Aorta (tissue), 5 donors: ENCODE measurements at places on chromosomes 1 and 21.

- no peaks in the 10 kb centered on the region for H3K36me3 ChIP-seq
- DNase-seq = peak; percentile 77
- no peaks in the 10 kb centered on the region for H3K27me3 ChIP-seq
- no peak overlapping the region for H3K27ac ChIP-seq
- H3K4me3 ChIP-seq = no peak overlapping the region
These were observed 2.3 kb downstream of the PRXL2B start for GRCh38 chr1:2588661-2589430.

DNA sequence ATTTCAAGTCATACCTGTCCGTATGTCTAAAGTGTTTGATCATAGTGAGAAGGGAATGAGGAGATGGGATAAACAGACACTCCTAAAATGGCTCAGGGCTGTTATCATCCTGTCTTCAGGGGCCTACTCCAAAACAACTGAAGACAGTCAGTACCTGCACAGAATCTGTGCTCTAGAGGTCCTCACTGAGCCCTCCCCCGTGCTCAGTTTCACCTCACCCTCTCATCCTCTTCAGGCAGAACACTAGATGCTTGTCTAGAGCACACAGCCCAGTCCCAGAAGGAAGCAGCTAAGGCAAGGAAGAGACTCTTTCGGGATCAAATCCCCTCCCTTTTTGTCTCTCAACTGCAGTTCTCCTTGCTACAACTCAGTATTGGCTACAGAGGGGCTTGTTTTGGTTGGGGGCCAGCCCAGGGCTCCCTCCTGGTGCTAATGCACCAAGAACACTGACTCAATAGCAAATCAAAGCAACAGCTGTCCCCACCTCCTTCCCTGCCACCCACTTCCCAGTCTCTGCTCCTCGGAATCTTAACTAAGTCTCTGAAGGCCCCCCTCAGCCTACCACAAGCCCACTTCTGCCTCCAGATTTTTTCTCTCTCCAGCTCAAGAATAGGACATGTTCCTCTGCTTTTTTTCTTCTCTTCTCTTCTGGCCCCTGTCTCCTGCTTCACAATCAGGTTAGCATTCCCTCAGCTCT is 10.1 kb downstream of the CADM3 start:
- H3K4me1 ChIP-seq = no peaks in the 10 kb centered on the region
- no peak overlapping the region for H3K27ac ChIP-seq
- H3K4me3 ChIP-seq = no peak overlapping the region
- no peaks in the 10 kb centered on the region for H3K27me3 ChIP-seq
- H3K36me3 ChIP-seq = no peaks in the 10 kb centered on the region
- no peak for DNase-seq

- H3K27me3 ChIP-seq = no peaks in the 10 kb centered on the region
- no peaks in the 10 kb centered on the region for H3K36me3 ChIP-seq
- no peak overlapping the region for H3K27ac ChIP-seq
- no peak overlapping the region for H3K4me3 ChIP-seq
- H3K4me1 ChIP-seq = no peaks in the 10 kb centered on the region
These were observed 184.8 kb upstream of the VAMP3 start for GRCh38 chr1:7586031-7586941.

DNA sequence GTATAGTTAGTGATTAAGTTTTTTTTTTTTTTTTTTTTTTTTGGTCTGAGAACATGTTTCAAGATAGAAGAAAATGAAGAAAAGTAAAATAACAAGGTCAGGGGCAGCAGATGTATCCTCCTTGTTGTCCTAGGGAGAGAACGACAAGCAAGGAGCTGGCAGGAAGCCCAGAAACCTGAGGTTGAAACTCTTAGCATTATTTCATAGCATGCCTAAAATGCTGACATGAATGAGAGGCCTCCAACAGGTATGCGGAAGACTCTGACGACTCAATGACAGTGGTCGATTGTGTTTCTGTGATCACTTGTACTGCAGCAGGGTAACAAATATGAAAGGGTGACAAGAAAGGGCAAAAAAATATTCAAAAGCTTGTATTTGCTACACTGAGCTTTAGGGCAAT is 415.9 kb downstream of the PLA2G4A start:
- H3K27ac ChIP-seq = no peak overlapping the region
- H3K4me3 ChIP-seq = no peak overlapping the region
- H3K27me3 ChIP-seq = no peaks in the 10 kb centered on the region

DNA sequence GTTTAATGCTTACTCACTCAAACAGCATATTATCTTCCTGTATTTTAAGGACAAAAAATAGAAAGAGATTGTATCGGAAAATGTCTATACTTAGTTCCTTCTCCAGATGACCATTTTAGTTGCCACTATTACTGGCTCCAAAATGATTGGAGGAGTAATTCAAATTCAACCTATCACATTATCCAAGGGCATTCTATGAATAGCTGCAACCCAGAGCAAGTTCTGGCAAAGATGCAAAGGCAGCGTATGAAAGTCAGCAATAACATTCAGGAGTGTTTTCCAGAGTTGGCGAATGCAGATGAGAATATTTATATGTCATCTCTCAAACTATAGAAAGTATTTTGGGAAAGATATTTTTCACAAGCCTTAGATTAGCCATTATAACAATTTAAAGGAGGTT is 389.8 kb upstream of the ADGRL2 start:
- no peak overlapping the region for H3K27ac ChIP-seq
- no peaks in the 10 kb centered on the region for H3K27me3 ChIP-seq
- DNase-seq = no peak
- H3K4me1 ChIP-seq = peaks cover 1% of the 10 kb centered on the region
- no peaks in the 10 kb centered on the region for H3K36me3 ChIP-seq

DNA sequence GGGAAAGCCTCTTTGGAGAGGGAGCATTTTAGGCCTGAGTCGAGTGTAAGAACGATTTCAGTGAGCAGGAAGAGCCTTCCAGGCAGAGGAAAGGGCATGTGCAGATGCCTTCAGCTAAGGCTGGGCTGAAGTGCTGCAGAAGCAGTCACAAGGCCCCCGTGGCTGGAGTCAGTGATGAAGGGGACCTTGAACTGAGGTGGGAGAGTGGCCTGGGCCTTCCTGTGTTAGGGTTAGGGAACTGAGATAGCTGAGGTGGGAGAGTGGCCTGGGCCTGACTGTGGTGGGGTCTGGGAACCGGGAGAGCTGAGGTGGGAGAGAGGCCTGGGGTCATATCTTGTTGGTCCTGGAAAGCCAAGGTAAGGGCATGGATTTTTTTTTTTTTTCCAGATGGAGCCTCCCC is 50.9 kb upstream of the ETV3 start:
- H3K4me1 ChIP-seq = no peaks in the 10 kb centered on the region
- no peaks in the 10 kb centered on the region for H3K36me3 ChIP-seq
- no peak for DNase-seq

DNA sequence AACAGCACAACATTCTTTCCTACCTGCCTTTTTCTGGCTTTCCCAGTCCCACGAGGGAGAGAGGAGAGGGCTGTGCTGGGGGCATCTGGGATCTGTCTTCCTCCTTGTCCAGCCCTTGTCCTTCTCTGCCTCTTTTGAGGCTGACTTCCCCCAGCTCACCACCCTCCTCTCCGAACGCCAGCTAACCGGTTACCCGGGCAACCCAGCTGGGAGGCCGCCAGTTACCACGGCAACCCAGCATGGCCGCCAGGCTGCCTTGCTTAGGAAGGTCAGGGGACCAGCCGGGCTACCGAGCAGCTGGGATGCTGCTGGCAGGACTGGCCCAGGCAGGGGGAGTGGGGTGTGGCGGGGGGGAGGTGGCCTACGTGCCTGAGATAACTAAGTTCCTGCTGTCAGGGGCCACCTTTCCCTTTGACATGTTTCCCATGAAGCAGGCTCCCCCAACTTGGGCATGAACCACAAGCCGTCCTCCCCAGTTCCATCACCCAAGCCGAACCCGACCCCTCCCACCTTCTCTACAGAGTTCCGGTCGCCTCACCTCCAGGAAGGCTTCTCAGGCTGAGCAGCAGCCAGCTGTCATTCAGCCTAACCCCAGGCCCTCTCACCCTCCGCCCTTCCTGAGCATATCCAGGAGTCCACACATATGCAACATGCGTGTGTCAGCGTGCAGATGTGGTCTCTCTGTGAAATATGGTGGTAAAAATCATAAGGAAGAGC is 8.7 kb downstream of the PLEKHA6 start:
- H3K4me3 ChIP-seq = no peak overlapping the region
- H3K27me3 ChIP-seq = no peaks in the 10 kb centered on the region
- no peaks in the 10 kb centered on the region for H3K4me1 ChIP-seq
- peak; percentile 93 for DNase-seq

DNA sequence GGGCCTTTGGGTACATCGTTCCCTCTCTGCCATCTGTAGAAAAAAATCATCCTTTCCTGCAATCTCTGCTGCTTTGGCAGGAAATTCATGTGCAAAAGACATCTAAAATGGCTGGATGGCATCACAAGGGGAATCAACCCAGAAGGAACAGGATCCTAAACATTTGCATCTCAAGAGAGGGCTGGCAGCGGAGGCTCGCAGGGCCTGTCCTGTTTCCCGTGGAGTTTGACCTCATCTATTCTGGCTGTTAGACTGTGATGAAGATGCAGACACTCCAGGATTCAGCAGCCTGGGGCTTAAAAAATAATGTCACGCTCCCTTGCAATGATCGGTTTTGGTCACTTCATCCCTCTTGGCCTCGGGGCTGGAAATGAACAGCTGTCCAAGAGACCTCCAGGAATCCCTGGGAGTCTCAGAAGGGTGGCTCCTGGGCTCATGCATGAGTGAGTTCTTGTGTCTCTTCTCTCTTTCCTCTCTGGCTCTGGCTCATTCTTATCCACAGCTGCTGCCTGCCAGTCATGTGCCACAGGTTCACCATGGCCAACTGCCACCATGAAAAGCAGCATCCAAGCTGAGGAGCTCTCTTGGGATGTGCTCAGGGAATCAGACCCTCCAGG is 16.1 kb upstream of the PCP4 start:
- H3K36me3 ChIP-seq = no peaks in the 10 kb centered on the region
- DNase-seq = no peak
- H3K4me1 ChIP-seq = no peaks in the 10 kb centered on the region
- H3K27ac ChIP-seq = no peak overlapping the region
- H3K27me3 ChIP-seq = no peaks in the 10 kb centered on the region
- H3K4me3 ChIP-seq = no peak overlapping the region

DNA sequence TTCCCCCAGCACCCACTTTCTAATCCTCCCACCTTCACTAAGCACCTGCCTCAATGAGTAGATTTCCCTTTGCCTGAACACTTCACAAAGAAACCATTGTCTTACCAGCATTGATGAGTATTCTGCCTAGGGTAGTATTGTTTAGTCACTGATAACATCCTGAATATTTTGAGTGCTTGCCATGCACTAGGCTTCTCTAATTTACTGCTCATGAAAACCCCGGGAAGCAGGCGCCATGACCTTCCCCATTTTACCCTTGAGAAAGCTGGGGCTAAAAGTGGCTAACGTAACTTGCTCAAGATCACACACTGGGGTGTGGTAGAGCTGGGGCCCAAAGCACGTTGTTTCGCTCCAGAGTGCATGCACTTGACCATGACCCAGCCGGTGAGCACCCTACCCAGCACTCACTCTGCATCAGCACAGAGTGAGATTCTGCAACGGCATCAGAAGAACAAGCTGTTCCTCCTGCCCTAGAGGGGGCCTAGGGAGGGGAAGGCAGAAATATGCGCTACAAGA is 10.6 kb upstream of the F3 start:
- no peak for DNase-seq
- no peaks in the 10 kb centered on the region for H3K4me1 ChIP-seq
- H3K4me3 ChIP-seq = no peak overlapping the region

DNA sequence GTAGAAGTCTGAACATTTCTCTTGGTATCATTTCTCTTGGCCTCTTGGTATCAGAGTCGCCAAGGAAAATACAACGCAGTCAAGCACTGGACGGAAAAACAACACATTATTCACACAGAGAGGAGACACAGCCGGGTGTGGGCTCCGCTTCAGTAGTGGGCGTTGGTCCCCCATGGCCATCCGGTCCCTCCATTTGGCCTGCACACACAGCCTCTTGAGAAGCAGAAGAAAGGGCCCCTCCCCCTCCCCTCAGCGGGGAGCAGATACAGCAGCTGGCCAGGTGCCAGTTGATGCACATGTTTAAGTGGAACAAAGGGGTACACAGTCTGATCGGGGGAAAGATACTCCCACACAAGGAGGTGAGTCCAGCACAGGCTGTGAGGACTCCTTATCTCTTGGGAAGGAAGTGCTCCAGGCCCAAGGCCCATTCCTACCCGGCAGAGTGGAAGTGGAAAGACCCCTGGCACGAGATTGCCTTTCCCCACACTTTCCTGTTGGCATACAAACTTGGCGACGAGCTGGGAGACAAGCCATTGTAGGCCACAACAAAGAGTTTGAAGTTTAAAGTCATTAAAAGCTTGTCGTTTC is 311.3 kb downstream of the FAM72C start:
- H3K27ac ChIP-seq = no peak overlapping the region
- H3K4me1 ChIP-seq = no peaks in the 10 kb centered on the region
- no peak overlapping the region for H3K4me3 ChIP-seq

DNA sequence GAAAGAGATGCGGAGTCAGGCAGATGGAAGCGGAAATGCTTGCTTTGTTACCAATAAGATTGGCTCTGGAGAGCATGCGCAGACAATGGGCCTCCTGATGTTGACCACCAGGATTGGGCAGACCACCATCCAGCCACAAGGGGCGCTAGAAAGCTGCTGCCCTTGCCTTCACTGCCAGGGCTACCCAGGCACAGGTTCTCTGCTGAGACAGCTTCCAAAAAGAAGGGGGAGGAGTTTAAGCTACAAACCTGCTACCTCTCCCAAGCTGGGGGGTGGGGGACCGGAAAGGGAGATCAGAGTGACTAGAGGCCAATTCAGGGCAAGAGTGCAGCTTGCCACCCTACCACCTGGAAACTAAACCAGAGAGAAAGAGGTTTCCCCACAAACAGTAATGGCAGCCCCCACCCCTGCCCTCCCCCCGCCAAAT is 369.7 kb downstream of the RRAGC start:
- H3K27me3 ChIP-seq = no peaks in the 10 kb centered on the region
- H3K36me3 ChIP-seq = no peaks in the 10 kb centered on the region
- no peak for DNase-seq
- H3K4me3 ChIP-seq = no peak overlapping the region
- no peak overlapping the region for H3K27ac ChIP-seq
- H3K4me1 ChIP-seq = no peaks in the 10 kb centered on the region

- no peak overlapping the region for H3K27ac ChIP-seq
- no peak for DNase-seq
- peak overlapping the region; percentile 50 for H3K4me3 ChIP-seq
- no peaks in the 10 kb centered on the region for H3K4me1 ChIP-seq
- no peaks in the 10 kb centered on the region for H3K27me3 ChIP-seq
- H3K36me3 ChIP-seq = no peaks in the 10 kb centered on the region
These were observed 56.6 kb downstream of the MAB21L3 start for GRCh38 chr1:116167625-116168276.

- DNase-seq = peak; percentile 58
- no peak overlapping the region for H3K4me3 ChIP-seq
- H3K4me1 ChIP-seq = no peaks in the 10 kb centered on the region
- H3K27ac ChIP-seq = no peak overlapping the region
- H3K27me3 ChIP-seq = no peaks in the 10 kb centered on the region
These were observed 23.1 kb downstream of the DYRK3 start for GRCh38 chr1:206658264-206658980.

DNA sequence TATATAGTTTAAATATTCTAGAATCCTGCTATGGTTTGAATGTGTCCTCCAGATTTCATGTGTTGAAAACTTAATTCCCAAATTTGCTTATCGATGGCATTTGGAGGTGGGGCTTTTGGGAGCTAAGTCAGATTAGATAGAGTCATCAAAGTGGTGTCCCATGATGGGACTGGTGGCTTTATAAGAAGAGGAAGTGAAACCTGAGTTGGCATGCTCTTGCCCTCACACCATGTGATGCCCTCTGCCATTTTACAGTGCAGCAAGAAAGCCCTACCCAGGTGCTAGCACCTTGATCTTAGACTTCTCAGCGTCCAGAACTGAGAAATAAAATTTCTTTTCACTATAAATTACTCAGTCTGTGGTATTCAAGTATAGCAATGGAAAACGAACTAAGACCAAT is 111.3 kb downstream of the TGFB2 start:
- no peak overlapping the region for H3K27ac ChIP-seq
- DNase-seq = no peak
- peaks cover 2% of the 10 kb centered on the region for H3K4me1 ChIP-seq
- H3K4me3 ChIP-seq = no peak overlapping the region
- no peaks in the 10 kb centered on the region for H3K36me3 ChIP-seq
